ENCODE measurements at places on chromosomes 2 and 18. TPM values are rescaled to one million over a fixed set of nuclear protein-coding genes. Genes with fewer than 3 reads are reported as not detected.

GRCh38 chr2:128585706-128586105 lies 267.0 kb upstream of the HS6ST1 start:
- H3K4me1 ChIP-seq, result no peaks in the 10 kb centered on the region
- DNase-seq, result no peak
- no peaks in the 10 kb centered on the region for H3K36me3 ChIP-seq
- no peak overlapping the region for H3K27ac ChIP-seq
- H3K27me3 ChIP-seq, result no peaks in the 10 kb centered on the region

Gene SYT4
- 5.3 TPM for total RNA-seq

Gene ERMN
- not detected for total RNA-seq

Gene DYNAP
- total RNA-seq, result not detected

GRCh38 chr2:130922417-130922816 lies 85.7 kb downstream of the ARHGEF4 start:
- no peak overlapping the region for H3K27ac ChIP-seq
- H3K4me1 ChIP-seq, result no peaks in the 10 kb centered on the region
- no peak for DNase-seq
- H3K36me3 ChIP-seq, result no peaks in the 10 kb centered on the region
- no peaks in the 10 kb centered on the region for H3K27me3 ChIP-seq
- H3K4me3 ChIP-seq, result no peak overlapping the region

Gene ASB18
- total RNA-seq, result not detected

DNA sequence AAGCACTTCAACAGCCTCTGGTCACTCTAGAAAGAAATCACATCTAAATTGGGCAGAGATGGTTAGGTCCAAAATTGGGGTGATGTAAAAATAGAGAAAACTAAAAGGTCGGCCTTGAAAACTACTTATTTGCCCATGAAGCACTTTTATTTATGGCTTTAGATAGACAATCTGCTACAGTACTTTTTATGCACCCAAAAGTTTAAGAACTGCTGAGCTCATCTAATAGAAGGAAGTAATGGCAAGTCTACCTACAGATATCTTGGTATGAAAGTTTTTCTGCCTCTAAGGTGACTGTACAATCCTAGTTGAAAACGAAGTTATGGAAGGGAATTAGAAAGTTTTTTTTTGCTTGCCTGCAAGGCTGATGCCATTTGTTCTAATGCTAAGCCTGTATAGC lies 46.2 kb downstream of the SPHKAP start:
- DNase-seq, result no peak
- no peaks in the 10 kb centered on the region for H3K27me3 ChIP-seq
- no peak overlapping the region for H3K4me3 ChIP-seq
- no peak overlapping the region for H3K27ac ChIP-seq
- H3K4me1 ChIP-seq, result no peaks in the 10 kb centered on the region
- no peaks in the 10 kb centered on the region for H3K36me3 ChIP-seq

Gene FIGN
- 2.9 TPM for total RNA-seq

Gene GCC2
- total RNA-seq, result 47.1 TPM

All from sigmoid colon (tissue), 7 donors.